NCI-H774 (cell line): ENCODE measurements at places on chromosomes 1 and 21.

DNA sequence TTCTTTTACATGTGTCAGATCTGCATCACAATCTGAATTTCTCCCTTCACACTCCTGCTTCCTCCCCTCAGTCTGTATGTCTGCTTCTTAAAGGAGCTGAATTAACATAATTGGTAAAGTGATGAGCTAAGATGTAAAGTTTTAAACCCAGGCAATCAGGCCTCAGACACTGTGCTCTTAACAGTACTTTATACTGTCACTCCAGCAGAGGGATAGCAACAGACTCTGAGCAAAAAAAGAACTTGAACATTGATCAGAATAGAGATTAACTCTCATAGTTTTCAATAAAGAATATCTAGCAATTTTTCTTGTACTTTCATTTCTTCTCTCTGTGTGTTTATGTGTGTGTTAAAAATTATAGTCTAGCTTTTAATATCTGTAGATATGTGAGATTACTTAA is 110.3 kb downstream of the DUSP10 start:
- no peak for DNase-seq

DNA sequence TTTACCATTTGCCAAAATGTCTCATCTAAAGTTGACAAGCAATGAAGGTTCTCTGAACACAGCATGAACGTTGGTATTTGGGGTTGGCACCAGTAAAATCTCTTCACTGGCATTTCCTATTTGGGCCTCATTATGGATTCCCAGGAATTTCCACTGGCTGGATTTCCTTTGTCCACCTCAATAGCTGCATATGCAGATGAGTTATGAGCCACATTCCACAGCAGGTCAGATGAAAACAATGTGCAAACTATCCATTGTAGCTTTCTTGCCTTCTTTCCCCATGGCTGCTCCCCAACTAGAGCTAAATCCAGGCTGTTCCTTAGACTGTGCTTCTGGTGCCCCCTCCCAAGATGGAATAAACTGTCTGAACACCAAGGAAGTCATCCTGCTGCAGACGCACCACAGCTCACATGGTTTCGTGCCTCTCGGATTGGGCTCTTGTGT is 168.1 kb upstream of the FGGY start:
- DNase-seq = no peak

DNA sequence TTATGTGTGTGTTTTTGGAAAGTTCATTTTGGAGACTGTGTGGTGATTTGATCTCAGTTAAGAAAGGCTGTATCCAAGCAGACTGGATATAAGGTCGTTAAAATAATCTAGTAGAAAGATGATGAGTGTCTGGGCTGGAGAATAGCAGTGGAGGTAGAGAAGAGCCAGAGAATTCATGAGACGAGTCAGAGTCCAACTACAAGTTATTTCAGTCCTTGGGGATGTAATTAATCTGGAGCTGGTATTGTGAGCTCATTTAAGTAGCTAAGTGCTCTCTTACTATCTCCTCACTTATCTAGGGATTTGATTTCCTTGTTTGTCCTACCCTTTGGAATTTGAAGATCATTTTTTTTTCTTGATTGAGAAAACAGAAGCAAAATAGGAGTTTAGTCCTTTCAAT is 1219.0 kb upstream of the ADGRL4 start:
- DNase-seq = no peak

DNA sequence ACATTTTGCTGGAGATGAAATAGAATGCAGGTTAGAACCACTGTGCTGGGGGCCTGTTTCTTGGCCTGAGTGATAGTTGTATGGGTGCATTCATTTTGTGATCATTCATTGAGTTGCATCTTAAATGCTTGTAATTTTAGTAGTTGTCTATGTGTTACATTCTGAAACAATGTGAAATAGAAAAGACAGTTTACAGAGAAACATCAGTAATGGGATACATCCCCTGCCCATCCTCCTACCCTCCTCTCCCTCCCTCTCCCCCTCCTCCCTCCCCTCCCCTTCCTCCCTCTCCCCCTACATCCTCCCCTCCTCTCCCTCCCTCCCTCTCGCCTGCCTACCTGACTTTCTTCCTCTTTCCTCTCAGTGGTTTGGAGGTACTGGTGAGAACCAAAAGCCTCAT is 54.5 kb upstream of the COL6A1 start:
- no peak for DNase-seq

DNA sequence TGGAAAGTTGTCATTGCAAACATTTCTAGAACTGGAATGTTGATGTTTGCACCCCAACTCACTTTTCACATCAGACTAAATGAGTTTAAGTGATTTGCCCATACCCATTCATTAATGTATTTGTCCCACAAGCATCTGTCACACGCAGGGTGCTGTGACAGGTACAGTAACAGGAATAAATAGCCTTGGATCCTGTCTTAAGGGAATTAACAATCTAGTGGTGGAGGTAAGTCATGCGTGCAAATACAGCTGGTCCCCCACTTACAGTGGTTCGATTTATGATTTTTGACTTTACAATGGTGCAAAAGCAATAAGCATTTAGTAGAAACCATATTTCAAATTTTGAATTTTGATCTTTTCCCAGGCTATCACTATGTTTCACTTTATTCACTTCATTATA is 17.5 kb upstream of the PRDM2 start:
- DNase-seq = no peak

GRCh38 chr1:30538993-30539867 is 184.2 kb downstream of the MATN1 start:
- no peak for DNase-seq

GRCh38 chr1:202197653-202198365 is 4.2 kb downstream of the LGR6 start:
- DNase-seq = no peak

- DNase-seq = no peak
Measured at GRCh38 chr1:231272880-231273279, 31.9 kb downstream of the GNPAT start.

- no peak for DNase-seq
Measured at GRCh38 chr1:171814692-171815091, 26.6 kb upstream of the DNM3 start.

- DNase-seq = no peak
Measured at GRCh38 chr1:27285274-27285660, 36.7 kb upstream of the TMEM222 start.

- no peak for DNase-seq
Measured at GRCh38 chr1:94727846-94728715, 92.1 kb upstream of the SLC44A3 start.

DNA sequence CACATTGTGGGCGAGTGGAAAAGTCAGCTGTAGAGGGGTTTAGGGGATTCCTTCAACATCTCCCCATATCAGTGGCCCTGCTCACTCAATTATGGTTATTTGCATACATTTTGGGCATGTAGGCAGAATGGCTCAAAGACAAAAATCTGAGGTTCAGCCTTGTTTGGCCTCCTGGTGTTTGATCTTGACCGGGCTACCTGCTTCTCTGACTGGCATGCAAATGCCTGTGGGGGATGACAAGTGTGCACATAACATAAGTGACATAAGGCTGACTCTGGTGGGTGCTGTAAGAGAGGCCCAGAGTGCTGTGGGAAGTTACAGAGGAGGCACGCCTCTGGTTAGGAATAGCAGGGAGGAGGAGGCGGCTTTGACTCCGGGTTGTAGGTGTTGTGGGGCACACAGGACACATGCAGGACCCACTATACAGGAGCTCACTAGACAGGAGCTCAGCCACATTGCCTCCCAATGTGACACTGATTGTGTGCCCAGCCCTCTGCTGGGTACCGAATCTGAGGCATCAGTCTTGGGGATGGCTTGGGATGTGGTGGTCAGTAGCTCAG is 29.4 kb upstream of the IL19 start:
- DNase-seq = no peak

DNA sequence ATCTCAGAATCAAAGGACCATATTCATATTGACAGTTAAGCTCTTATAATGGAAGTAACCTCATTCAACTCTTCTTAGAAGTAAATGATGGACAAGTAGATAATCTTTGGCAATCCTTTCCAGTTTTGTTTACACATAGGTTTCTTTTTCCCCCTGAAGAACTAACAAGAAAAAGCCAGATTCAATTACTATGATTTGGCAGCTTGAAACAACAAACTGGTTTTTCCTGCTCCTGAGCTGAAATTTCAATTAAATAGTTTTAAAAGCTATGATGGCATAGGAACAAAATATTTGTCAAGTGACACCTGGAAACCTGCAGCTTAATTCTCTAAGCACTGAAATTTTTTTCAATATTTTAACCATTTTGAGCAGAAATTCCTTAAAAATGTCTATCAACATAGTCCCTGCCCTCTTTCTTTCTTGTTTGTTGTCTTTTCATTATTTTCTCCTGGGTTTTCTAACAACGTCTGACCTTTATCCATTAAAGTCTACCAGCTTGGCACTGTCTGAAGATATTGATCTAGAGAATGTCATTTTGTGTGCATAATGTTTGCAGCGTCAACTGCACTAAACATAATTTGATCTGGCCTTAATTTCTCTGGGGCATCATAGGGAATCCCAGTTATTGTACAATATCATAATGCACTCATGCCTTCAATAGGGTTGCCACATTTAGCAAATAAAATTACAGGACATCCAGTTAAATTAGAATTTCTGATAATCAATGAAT is 4.0 kb upstream of the SLC35A3 start:
- DNase-seq = no peak

GRCh38 chr1:66245691-66246090 is 288.3 kb upstream of the SGIP1 start:
- DNase-seq = no peak

GRCh38 chr21:23718446-23719285 is 1888.6 kb downstream of the MRPL39 start:
- no peak for DNase-seq

DNA sequence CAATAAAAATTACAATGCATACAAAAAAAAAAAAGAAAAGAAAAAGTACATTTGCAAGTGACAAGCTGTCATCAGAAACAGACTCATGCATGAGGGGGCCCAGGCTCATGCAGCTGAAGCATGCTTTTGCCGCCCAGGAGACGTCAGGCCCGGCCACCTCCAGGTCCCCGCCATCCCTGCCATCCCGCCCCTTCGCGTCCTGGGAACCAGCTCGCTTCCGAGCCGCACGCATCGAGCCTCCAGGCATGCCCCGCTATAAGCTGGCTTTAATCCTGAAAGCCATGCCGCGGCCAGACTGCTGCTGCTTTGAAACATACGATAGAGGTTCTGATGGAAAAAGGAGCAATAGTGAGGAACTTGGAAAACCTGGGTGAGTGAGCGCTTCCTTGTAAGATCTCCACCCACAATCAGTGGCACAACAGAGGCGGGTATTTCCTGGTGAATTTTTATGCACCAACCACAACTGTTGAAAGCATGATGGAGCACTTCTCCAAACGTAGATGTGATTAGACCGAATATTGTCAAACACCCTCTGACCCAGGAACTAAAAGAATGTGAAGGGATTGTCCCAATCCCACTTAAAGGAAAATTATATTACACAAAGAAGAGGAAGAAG is 113.7 kb downstream of the FAF1 start:
- DNase-seq = no peak

- DNase-seq = no peak
Measured at GRCh38 chr1:116455509-116455908, 82.5 kb downstream of the ATP1A1 start.

DNA sequence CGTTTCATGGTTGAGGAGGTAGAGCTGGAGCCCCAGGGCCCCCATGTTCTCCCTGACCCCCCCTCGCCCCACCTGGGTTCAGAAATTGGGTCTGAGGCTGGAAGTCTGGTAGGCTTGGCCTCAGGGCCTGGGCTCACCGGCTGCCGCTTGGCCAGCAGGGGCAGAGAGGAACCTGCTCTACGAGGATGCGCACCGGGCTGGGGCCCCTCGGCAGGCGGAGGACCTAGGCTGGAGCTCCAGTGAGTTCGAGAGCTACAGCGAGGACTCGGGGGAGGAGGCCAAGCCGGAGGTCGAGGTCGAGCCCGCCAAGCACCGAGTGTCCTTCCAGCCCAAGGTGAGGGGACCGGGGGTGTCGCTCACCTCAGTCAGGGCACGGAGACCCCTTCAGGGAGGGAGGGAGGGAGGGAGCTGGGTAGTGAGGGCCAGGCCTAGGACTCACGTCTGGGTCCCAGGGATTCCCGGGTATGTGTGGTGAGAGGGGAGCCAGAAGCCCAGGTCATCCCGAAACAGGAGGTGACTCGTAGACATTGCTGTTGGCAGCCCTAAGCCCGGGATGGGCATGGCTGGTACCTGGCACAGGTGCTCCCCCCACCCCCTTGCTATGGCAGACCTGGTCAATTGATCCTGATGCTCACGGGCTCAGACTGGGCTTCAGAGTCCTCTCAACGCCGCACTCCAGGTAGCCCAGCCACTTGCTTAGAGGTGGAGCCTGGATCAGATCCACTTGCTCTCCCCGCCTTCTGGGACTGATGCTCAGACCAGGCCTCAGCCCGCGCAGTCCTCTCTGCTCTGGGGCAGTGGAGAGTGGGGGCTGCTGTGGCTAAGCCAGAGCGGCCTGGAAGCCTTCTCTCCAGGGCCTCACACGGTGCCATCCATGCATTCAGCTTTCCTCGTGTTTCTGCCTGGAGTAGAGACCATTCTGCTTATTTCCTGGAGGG is 68.4 kb downstream of the ARHGEF10L start:
- no peak for DNase-seq
